Esophagus squamous epithelium (tissue), 5 donors: ENCODE measurements at places on chromosomes 1 and 21.

DNA sequence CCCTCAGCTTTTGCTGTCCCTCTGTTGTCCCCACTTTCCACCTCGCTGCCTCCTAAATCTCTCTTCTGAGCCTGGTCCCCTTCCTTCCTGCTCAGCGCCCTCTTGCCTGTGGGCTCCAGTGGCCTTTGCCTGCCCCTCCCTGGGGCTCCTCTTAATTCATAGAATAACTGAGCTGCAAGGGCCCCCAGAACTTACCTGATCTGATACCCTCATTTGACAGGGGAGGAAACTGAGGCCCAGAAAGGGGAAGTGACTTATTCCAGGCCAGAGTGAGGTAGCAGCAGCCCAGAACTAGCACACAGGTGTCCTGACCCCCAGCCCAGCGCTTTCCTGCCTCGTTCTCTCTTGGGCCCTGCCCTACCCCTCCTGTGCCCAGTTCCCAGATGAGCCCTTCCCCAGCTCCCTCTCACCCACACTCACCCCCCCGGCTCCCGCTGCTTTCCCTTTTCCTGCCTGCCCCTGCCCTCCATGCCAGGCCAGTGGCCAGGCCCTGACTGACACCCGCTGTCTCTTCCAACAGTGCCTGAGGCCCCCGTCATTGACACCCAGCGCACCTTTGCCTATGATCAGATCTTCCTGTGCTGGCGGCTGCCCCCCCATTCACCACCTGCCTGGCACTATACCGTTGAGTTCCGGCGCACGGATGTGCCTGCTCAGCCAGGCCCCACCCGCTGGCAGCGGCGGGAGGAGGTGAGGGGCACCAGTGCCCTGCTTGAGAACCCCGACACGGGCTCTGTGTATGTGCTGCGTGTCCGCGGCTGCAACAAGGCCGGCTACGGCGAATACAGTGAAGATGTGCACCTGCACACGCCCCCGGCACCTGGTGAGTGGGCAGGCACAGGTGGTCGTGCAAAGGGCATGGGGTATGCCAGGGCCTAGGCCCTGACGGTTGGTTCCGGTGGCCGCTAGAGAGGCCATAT, 5.7 kb downstream of the TRIM46 start:
- H3K4me1 ChIP-seq, result peaks cover 42% of the 10 kb centered on the region
- H3K27ac ChIP-seq, result no peak overlapping the region
- no peak for DNase-seq
- no peak overlapping the region for H3K4me3 ChIP-seq
- no peaks in the 10 kb centered on the region for H3K27me3 ChIP-seq

GRCh38 chr1:43786960-43787359, 79.6 kb downstream of the ST3GAL3 start:
- no peaks in the 10 kb centered on the region for H3K36me3 ChIP-seq
- no peaks in the 10 kb centered on the region for H3K27me3 ChIP-seq
- DNase-seq, result no peak
- H3K27ac ChIP-seq, result no peak overlapping the region
- peaks cover 46% of the 10 kb centered on the region for H3K4me1 ChIP-seq

- no peaks in the 10 kb centered on the region for H3K4me1 ChIP-seq
- no peak for DNase-seq
- H3K36me3 ChIP-seq, result no peaks in the 10 kb centered on the region
- no peaks in the 10 kb centered on the region for H3K27me3 ChIP-seq
Observed at GRCh38 chr21:20661745-20662422, 336.3 kb upstream of the NCAM2 start.

DNA sequence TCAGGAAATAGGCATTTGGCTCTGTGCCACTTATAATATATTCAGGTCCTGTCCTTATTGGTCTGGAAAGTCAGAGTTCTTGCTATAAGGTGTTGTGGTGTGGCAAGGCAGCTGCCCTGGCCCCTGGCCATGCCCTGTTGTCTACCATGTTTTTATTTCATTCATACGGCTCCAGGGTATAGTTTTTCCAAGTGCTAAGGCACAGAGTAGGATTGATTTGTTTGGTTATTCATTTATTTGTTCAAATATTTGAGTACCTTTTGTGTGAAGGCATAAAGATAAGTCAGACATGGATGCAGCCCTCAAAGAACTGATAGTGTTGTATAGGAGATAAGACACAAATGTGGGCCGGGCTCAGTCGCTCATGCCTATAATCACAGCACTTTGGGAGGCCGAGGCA, 10.1 kb downstream of the ZBTB8B start:
- no peak overlapping the region for H3K27ac ChIP-seq
- no peak overlapping the region for H3K4me3 ChIP-seq
- no peaks in the 10 kb centered on the region for H3K36me3 ChIP-seq
- no peaks in the 10 kb centered on the region for H3K4me1 ChIP-seq
- H3K27me3 ChIP-seq, result peaks cover 76% of the 10 kb centered on the region

DNA sequence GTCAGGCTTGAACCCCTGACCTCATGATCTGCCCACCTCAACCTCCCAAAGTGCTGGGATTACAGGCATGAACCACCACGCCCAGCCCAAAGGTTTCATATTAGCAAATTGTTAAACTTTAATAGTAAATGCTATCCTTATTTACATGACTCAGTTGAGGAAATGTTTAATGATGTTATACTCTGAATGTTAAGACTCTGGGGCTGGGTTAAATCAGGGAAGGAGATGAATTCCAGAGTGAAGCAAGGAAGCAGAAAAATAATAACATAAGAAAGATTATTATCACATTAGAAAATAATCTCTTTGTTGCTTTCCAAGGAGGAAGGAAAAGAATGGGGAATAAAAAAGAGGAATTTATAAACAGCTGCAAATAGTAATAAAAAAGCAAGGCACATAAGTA, 105.3 kb downstream of the PTGS2 start:
- no peak overlapping the region for H3K4me3 ChIP-seq
- peaks cover 44% of the 10 kb centered on the region for H3K4me1 ChIP-seq
- H3K27me3 ChIP-seq, result no peaks in the 10 kb centered on the region
- no peaks in the 10 kb centered on the region for H3K36me3 ChIP-seq
- H3K27ac ChIP-seq, result no peak overlapping the region

DNA sequence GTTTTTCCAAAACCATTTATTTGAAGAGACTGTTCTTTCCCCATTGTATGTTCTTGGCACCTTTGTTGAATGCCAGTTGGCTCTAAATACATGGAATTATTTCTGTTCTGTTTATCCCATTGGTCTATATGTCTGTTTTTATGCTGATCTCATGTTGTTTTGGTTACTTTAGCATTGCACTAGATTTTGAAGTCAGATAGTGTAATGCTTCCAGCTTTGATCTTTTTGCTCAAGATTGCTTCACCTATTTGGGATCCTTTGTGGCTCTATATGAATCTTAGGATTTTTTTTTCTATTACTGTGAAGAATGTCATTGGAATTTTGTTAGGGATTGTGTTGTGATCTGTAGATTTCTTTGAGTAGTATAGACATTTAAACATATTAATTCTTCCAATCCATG, 139.2 kb upstream of the GPR52 start:
- H3K36me3 ChIP-seq, result no peaks in the 10 kb centered on the region
- no peak overlapping the region for H3K27ac ChIP-seq
- no peaks in the 10 kb centered on the region for H3K27me3 ChIP-seq
- no peak for DNase-seq

GRCh38 chr1:232112076-232112475, 485.5 kb downstream of the DISC1 start:
- H3K36me3 ChIP-seq, result no peaks in the 10 kb centered on the region
- H3K4me1 ChIP-seq, result no peaks in the 10 kb centered on the region
- no peak for DNase-seq
- H3K4me3 ChIP-seq, result no peak overlapping the region
- H3K27me3 ChIP-seq, result no peaks in the 10 kb centered on the region

DNA sequence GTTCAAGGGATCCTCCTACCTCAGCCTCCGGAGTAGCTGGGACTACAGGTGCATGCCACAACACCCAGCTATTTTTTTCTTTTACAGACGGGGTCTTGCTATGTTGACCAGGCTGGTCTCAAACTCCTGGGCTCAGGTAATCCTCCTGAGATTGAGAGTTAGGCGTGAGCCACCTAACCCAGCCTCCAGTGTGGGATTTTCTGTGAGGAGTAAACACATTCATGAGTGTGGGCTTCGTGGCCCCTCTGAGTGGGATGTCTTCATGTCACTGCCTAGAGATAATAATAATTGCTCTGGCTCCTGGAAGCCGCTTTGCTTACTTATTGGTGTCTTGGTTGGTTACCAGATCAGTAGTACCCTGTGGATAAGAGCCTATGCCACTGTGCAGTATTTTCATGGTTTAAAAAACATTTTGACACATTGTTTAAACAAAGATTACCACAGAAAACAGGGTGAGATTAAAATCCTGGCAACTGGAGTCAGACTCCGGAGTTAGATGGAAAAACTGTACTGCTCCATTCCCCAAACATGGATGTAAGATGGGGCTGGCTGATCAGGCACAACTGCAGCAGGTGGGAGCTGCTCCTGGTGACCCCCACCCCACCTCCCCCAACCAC, 159.1 kb upstream of the RAB4A start:
- peaks cover 8% of the 10 kb centered on the region for H3K4me1 ChIP-seq
- no peak overlapping the region for H3K27ac ChIP-seq
- no peak for DNase-seq
- no peaks in the 10 kb centered on the region for H3K27me3 ChIP-seq
